ENCODE measurements at places on chromosomes 11 and 22.

DNA sequence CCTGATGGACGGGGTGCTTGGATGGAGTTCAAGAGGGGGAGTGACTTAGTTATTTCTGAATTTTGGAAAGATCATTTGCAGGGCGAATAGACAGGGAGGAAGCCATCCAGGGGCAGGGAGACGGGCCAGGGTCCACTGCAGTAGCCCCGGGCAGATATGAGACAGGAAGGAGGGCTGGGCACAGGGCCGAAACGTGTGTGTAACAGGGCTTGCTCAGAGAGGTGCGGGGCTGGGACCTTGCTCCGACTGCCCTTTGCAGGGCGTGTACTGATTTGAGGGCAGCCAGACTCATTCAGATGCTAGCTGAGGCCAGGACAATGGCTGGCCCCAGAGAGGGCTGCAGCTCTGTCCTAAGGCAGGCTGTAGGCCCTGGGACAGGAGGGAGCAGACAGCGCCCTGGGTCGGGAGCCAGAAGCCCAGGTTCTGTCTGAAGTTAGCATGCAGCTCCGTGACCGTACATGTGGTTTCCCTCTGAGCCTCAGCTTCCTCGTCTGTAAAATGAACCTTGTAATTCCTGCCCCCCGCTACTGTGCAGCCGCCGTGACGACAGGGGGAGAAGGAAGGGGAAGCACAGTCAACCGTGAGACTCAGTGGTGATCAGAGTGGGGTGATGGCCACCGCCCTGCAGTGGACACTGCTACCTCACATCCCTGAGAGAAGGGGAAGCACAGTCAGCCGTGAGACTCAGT, 103.4 kb downstream of the PHF21B start:
- no peak for DNase-seq

DNA sequence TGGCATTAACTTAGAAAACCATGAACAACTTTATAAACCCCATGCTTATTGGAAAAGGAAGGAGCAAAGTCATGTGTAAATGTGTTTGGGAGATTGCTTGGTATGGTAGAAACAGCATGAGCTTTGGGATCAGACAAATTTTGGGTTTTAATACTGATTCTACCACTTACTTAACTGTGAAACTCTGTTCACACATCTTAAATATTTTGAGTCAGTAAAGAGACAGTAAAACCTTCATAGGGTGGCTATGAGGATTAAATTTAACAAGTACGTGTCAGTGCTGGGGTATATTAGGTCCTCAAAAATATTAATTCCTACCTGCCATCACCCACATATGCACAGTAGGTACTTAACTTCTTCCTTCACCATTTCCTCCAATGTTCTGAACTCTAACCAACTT, 96.5 kb downstream of the CD44 start:
- no peak for DNase-seq

DNA sequence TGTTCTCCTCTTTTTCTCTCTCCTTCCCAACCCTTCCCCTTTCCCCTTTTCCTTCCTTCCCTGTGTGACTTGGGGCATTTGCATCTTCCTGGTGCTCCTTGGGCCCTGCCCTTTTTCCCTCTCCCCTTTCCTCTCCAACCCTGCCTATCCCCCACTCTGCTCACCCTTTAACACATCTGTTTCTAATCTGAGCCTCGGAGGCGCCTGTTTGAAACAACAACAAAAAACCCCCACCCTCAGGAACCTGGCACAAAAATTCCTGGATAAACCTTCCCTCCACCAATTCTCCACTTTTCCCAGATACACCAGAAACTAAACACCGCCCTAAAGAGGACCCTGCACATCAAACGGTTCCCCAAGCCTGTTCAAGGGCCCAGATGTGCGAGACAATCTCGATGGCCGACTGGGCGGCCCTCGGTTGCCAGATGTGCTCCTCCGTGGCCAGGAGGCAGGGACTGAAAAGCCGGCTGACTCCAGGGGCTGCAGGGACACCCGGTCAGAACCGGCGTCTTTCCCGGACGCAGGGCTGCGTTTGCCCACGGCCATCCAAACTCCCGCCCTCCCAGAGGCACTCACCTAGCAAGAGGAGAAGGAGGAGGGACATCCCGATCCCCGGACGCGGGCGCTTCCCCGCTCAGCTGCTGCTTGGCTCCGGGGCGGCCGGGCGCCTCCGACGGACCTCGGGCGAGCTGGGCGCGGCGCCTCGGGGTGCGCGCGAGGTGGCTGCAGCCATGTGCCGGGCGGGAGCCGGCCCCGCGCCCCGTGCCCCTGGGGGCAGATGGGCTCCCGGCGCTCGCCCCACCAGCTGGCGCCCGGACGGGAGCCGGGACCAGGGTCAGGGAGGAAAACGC, 486 bp downstream of the CLMP start:
- DNase-seq = no peak

DNA sequence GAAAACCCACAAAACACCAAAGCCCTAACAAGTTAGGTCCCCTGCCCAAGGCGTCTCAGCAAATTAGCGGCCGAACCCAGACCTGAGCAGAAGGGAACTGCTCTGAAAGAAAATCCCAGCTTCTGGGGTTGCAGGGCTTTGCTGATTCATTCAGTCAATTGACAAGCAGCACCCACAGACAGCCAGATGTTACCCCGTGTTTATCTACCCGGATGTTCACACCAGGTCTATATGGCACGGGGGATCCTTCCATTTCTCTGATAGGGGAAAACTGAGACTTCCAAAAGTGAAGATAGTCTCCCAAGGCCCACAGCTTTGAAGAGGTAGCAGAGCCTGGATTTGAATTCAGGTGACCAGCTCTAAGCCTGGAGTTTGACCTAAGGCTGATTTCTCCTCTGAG, 14.0 kb upstream of the OAF start:
- DNase-seq = no peak

DNA sequence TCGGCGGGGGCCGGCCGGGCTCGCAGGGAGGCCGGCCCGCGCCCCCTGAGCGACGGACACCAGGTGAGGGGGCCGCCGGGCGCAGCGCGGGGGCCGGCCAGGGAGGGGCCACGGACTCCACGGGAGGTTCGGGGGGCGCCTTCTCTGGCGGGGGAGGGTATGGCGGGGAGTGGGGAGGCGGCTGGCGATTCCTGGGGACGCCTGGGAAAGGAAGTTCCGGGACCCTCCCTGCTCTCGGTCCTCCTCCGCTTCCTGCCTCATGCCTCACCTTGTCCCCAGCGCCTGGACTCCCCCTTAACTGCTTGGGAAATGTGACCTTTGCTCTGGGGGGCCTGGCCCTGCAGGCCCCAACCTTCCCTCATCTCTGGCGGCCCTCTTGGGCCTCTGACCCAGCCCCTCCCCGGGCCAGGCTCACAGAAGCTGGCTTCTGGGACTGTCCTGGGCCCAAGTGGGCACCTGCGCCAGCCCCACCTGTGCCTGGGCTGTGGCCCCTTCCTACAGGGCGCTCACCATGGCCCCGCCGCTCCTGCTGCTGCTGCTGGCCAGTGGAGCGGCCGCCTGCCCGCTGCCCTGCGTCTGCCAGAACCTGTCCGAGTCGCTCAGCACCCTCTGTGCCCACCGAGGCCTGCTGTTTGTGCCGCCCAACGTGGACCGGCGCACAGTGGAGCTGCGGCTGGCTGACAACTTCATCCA, 516 bp downstream of the LRFN4 start:
- no peak for DNase-seq

- DNase-seq = no peak
Observed at GRCh38 chr11:8605971-8606563, 12.0 kb upstream of the STK33 start.

GRCh38 chr22:48315439-48316256, 1512.0 kb downstream of the BRD1 start:
- no peak for DNase-seq

Measured in activated naive CD4-positive, alpha-beta T cell (primary cell).